ENCODE measurements at places on chromosomes 3 and 15.
A peak's percentile ranks its signal among the peaks of the same experiment; 100 is the strongest.

DNA sequence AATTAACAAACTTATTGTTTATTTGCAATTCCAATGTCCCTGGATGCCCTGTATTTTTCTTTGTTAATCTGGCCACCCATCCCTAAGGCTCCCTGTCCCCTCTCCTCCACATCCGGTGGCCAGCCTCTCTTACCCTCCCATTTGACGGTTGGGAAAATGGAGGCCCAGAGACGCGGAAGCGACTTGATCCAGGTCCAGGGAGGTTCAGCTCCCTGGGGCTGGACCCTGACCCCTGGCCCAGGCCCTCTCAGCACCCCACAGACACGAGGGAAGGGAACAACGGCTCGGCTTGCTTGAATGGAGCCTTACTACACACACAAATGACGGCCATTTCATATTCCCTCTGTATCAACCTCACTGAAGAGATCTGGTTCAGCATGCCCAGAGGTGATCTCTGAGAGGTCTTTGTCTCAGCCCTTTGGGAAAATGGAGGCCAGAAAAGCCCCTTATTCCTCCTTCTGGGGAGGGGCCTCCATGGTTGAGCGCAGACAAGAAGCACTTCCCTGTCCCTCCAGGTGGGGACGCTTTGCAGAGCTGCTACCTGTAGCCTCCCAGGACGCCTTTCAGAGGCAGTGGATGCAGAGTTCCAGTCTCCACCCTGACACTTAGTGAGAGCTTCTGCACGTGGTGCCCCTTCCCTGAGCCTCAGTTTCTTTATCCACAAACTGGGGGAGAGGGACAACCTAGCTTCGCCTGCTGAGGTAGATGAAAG lies 82.1 kb downstream of the ATP2B2 start:
- no peak for DNase-seq

GRCh38 chr3:104436506-104436905 lies 930.2 kb upstream of the ALCAM start:
- no peak for DNase-seq

GRCh38 chr3:53109891-53110771 lies 20.1 kb downstream of the RFT1 start:
- peak; percentile 50 for DNase-seq

DNA sequence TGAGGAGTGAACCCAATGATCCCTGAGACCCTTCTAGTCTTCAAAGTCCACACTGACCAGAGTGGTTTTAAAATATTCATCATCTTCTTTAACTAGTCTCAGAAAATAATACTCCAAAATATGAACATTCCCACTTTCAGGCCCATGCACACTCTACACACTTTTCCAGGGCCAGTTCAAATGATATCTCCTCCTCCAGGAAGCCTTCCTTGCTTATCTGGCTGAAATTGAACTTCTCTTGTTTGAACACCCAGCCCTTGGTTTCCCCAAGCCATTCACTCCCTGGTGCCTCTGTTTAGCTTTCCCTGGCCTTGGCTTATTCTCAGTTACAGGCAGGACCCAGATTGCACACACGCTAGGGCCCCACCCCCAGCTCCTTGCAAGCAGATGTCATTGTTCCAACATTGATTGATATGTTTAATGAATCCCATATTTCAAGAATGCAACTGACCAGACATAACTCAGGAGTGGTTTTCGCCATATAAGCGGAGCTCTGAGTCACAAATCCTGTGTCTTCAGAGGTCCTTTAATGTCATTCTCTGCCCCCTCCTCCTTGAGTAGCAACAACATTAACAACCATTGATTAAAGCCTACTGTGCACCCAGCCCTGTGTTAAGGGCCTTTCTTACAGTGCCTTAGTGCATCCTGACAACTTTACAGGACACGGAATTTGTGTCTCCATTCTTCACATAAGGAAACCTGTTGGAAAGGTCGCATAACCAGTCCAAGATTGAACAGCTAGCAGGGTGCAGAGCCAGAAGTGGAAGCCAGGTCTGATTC lies 2.1 kb downstream of the ITGA11 start:
- DNase-seq = no peak

DNA sequence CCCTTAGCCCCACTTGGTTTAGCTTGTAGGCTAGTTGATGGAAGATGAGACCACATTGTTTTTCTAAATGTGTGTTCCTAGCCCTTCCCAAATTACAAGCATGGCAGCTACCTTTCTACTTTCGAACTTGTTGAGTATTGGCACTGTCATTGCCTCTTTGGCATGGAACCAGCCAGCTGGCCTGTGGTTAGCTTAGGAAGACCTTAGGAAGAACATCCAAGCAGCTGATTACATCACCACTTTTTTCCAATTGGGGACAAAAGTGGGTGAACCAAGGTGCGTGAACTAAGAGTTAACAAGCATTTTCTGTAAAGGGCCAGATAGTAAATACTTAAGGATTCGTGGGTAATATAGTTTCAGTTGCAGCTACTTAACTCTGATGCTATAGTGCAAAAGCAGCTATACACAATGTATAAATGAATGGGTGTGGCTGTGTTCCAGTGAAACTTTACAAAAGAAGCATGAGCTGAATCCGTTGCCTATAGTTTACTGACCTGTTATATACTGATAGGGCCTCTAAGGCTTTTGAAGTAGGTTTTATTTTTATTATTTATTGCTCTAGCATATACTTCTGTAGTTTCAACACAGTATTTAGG lies 8.5 kb downstream of the KLHL18 start:
- no peak for DNase-seq

DNA sequence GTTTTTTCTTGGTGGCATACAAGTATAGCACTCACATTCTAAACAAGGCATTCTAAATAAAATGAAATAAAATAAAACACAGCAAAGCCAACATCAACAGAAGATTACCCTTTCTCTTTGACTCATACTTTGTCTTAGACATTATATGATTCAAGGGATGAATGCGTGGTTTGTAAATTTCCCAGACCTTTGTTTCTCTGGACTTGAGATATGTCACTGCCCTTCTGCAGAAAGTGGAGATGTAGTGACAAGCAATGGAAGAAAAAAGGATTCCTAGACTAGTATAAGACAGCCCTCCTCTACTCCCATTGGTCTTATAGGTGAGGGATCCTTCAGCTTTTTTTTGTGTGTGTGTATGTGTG lies 22.4 kb downstream of the NANOGP8 start:
- no peak for DNase-seq

DNA sequence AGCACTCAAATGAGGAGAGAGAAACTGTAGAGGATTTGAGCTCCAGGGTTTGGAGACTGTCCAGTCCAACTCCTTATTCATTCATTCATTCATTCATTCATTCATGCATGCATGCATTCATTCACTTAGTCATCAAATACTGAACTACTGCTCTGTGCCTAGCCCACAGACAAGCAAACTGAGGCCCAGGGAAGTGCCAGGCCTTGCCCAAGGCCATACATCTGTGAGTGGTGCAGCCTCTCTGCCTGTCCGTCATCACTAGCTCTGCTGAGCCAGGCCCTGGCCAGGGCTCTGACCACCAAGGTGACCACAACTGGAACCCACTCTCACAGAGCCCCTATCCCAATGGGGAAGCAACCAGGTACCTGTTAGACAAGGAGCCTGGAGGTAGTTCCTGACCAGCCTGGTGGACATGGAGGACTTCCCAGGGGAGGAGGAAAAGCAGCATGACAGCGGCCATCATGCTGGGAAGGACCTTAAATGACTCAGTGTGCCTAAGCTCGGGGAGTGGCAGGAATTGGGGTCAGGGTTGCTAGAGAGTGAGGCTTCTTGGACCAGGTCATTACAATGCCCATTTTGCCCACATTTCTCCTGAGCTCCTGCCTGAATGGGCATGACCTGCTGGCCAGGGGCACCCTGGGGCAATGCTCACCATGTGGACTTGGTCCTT lies 27.5 kb upstream of the RPL29 start:
- DNase-seq = no peak
